ENCODE measurements at places on chromosomes 1 and 21.

GRCh38 chr1:199129247-199129646 is 490.4 kb downstream of the PTPRC start:
- DNase-seq = no peak

GRCh38 chr1:47997289-47998200 is at the start of gene TRABD2B:
Gene TRABD2B, minus strand, starts transcription at chr1:47997385.
- DNase-seq = peak; percentile 27

GRCh38 chr1:60835649-60836048 is 246.7 kb upstream of the NFIA start:
- no peak for DNase-seq

GRCh38 chr1:111980686-111981085 is 8.8 kb downstream of the KCND3 start:
- no peak for DNase-seq

- no peak for DNase-seq
These were observed 27.2 kb downstream of the IRF2BP2 start for GRCh38 chr1:234582681-234583301.

DNA sequence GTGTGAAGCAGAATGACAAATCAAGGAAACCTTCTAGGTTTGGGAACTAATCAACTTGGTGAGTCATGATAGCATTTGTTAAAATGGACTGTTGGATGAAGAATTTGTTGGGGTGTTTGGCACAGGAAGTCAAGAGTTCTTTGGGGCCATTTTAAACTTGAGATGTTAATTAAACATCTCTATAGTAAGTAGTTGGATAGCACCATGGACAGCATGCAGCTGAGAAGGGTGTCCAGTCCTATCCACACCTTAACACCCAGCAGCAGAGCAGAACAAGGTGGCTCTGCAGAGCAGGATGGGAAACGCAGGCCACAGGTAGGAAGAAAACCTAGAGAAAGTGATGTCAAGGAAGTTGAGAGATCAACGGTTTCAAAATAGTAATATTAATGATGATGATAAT is 52.5 kb downstream of the TNR start:
- DNase-seq = no peak

- DNase-seq = no peak
These were observed 129.8 kb upstream of the PRDX6 start for GRCh38 chr1:173347282-173347818.

GRCh38 chr1:69196071-69196470 is 371.7 kb upstream of the LRRC7 start:
- DNase-seq = no peak

GRCh38 chr1:33517596-33518250 is 45.3 kb downstream of the ZSCAN20 start:
- DNase-seq = no peak

- no peak for DNase-seq
These were observed 141.8 kb downstream of the HIVEP3 start for GRCh38 chr1:41776891-41777441.

DNA sequence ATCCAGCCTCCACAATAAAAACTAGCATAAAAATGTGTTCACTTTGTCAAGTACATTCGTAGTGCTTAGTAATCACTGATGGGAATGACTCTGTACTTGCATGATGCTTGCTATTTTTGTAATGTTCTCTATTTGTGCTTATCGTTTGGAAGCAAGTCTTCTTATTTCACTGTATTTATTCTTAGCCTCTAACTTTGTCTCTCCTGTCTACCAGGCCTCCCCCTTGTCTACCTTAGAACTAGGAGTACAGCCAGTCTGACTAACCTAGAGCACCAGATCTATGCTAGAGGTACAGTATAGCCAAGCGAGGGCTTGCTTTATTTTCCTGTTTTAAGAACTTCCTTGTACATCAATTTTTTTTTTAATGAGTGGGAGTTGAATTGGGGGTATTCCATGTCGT is 108.2 kb downstream of the VPS13D start:
- no peak for DNase-seq

GRCh38 chr1:201551877-201552731 is 13.2 kb downstream of the NAV1 start:
- no peak for DNase-seq

GRCh38 chr1:25450891-25451290 is 20.2 kb downstream of the MACO1 start:
- DNase-seq = no peak

- DNase-seq = no peak
These were observed 19.8 kb upstream of the SMYD3 start for GRCh38 chr1:246526915-246527314.
